ENCODE measurements at places on chromosomes 4 and X. TPM values are rescaled to one million over a fixed set of nuclear protein-coding genes. Genes with fewer than 3 reads are reported as not detected.

The KCTD8 gene
- 6.1 TPM for total RNA-seq

The SULT1B1 gene
- not detected for total RNA-seq

The ADH1B gene
- not detected for total RNA-seq

The PPP4R3C gene
- total RNA-seq, result not detected

GRCh38 chrX:119475389-119476101 lies 7.3 kb downstream of the SLC25A5 start:
- DNase-seq, result no peak

GRCh38 chr4:85823295-85823694 lies 348.3 kb downstream of the ARHGAP24 start:
- peak; percentile 35 for DNase-seq

GRCh38 chr4:20019310-20020015 lies 232.2 kb upstream of the SLIT2 start:
- DNase-seq, result no peak

All from GM23338 (cell line).